Panc1 (cell line): ENCODE measurements at places on chromosomes 7 and 10. TPM values are rescaled to one million over a fixed set of nuclear protein-coding genes. Genes with fewer than 3 reads are reported as not detected.

DNA sequence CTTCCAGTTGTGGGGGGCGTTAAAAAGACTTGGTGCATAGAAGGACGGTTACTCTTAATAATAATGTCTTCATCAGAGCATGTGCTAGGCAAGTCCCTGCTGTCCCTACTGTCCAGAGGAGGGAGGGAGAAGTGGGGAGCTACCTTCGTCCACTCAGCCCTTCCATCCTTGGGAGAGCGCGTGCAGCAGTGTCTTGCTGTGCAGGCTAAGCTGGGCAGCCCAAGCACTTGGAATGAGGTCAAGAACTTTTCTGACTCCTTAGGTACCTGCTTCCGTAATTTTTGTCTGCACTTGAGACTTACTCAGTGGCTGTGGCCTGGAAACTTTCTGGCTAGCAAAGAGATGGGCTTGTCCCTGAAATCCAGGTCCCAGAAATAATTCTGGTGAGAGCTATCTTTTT lies 265.9 kb upstream of the SORCS1 start:
- no peak for DNase-seq

The ZNF775 gene
- total RNA-seq: 14.7 TPM

- no peak for DNase-seq
Observed at GRCh38 chr7:19610194-19610943, 98.5 kb downstream of the POLR1F start.

The SUN3 gene
- total RNA-seq: 0.49 TPM

The AGR2 gene
- total RNA-seq: 147 TPM

The CPN1 gene
- not detected for total RNA-seq

GRCh38 chr7:90668992-90669391 lies 72.9 kb downstream of the CDK14 start:
- DNase-seq: no peak

The SPDYE2B gene
- not detected for total RNA-seq

DNA sequence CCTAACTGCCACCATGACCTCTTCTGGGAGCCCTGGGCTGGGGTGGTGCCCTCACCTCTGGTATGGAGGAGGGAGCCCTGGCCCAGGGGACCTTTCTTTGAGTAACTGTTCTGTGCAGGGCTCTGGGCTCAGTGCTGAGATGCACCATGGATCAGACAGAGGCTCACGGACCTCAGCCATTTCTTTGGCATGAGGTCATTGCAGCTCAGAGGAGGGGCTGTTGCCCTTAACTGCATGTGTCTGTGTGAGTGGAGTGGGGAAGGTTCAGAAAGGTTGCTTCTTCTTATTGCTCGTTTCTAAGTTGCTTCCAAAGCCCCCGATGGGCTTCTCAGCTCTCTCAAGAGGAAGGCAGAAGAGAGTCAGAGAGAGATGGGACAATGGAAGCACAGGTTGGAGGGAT lies 233.9 kb downstream of the RPS24 start:
- no peak for DNase-seq

The INHBA gene
- 0.28 TPM for total RNA-seq

GRCh38 chr7:130112093-130112492 lies 41.8 kb downstream of the KLHDC10 start:
- no peak for DNase-seq

GRCh38 chr7:102094316-102094650 lies 192.4 kb upstream of the SH2B2 start:
- DNase-seq: no peak

The COL13A1 gene
- total RNA-seq: 1.0 TPM

- no peak for DNase-seq
Observed at GRCh38 chr10:45006276-45007030, 5.7 kb downstream of the ZNF22 start.

DNA sequence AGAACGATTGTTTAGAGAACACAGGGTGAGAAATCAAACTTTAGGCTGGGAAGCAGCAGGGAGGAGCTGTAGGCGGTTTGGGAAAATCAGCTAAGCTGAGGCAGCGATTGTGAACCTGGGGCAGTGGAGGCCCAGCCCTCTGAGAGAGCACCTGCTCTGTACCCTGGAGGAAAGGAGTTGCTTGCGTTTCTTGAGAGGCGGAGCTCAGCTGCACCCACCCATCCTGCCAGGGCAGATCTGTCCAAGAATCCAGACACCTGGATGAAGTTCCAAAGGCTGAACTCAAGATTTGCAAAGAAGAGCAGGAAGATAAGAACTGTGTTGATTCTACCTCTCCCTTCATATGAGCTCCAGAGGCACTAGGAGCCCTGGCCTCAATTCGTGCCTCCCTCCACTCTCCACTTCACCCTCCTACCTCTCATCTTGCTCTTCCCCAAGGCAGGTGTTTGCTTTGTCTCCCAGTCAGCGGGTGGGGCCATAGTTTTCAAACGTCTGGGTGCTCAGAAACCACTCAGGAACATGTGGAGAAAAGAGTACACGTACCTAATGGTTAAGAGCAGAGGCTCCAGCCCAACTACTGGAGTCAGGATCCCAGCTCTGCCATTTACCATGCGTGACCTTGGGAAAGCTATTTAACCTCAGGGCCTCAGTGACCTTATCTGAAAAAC lies 21.5 kb upstream of the TMEM213 start:
- DNase-seq: no peak

The GDF2 gene
- total RNA-seq: not detected

GRCh38 chr10:46992803-46993561 lies 81.8 kb downstream of the PTPN20 start:
- DNase-seq: peak; percentile 5

The NAT16 gene
- 0.15 TPM for total RNA-seq

GRCh38 chr10:131626274-131626673 lies 274.5 kb upstream of the PPP2R2D start:
- DNase-seq: no peak

GRCh38 chr7:121633186-121633585 lies 237.1 kb upstream of the FAM3C start:
- no peak for DNase-seq

The ABCB4 gene
- total RNA-seq: 0.18 TPM

- DNase-seq: no peak
Observed at GRCh38 chr7:131905471-131905973, 349.1 kb upstream of the PODXL start.

The METTL27 gene
- 3.4 TPM for total RNA-seq

- DNase-seq: no peak
Observed at GRCh38 chr10:3898821-3899220, 113.8 kb upstream of the KLF6 start.

The ACBD7 gene
- total RNA-seq: 1.8 TPM

The EPHB6 gene
- 0.54 TPM for total RNA-seq

The JAKMIP3 gene
- 1.5 TPM for total RNA-seq

DNA sequence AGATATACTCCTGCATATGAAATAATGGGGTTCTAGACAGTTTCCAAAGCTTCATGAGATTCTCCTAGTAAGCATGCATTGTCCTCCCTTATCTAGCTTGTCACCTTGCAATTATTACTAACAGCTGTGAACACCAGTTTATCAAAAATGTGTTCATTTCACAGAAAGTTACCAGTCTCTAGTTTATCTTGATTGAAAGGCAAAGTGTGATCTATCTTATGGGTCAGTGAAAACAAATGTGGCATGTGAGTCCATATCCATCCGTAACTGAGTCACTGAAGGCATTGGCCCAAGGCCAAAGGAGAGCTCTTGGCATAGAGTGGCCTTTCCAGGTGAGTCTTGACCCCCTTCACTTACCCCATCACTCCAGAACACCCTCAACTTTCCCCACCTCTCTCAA lies 53.2 kb downstream of the GSAP start:
- DNase-seq: no peak

The GHRHR gene
- not detected for total RNA-seq

GRCh38 chr10:184911-185310 lies 49.7 kb downstream of the ZMYND11 start:
- no peak for DNase-seq

- DNase-seq: no peak
Observed at GRCh38 chr10:122699796-122700455, at the start of gene C10orf120. C10orf120 (minus strand) TSS chr10:122699846; CDS start chr10:122699790, 56 bp downstream.
